ENCODE measurements at places on chromosomes 7 and 10.

DNA sequence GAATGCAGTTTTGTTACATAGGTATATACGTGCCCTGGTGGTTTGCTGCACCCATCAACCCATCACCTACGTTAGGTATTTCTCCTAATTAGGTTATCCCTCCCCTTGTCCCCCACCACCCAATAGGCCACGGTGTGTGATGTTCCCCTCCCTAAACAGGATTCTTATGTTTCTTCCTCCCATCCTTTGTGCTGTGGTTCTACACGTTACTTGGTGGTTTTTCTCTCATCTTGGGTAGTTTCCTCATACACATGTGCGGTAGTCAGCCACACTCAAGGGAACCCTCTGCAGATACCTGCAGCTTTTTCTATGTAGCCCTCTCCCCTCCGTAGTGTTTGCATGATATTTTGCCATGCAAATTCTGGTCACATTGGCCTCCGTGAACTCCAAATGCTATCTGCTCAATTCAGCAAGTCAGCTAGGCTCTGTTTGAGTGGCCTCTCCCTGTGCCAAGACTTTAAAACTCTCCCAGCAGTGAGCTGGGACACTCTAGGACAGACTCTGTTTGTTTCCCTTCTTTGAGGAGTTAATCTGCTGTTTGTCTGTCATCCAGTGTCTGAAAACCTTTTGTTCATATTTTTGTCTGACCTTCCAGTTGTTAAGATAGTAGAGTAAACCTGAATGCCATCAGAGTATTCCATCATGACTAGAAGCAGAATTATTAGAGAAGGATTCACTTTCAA lies 41.0 kb downstream of the RABGEF1 start:
- no peak for DNase-seq

- no peak for DNase-seq
Observed at GRCh38 chr7:70693321-70693685, 438.6 kb upstream of the GALNT17 start.

- DNase-seq = no peak
Observed at GRCh38 chr7:31284106-31284505, 56.4 kb downstream of the NEUROD6 start.

DNA sequence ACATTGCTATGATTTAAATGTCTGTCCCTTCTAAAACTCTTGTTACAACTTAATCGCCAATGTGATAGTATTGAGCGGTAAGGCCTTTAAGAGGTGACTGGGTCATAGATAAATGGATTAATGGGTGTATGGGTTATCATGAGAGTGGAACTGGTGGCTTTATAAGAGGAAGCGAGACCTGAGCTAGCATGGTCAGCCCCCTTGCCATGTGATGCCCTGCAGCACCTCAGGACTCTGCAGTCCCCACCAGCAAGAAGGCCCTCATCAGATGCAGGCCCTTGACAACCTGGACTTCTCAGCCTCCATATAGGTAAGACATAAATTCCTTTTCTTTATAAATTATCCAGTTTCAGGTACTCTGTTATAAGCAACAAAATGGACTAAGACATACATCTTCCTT lies 15.6 kb downstream of the PARP12 start:
- DNase-seq = no peak

GRCh38 chr10:129440247-129440646 lies 26.8 kb upstream of the MGMT start:
- DNase-seq = no peak

DNA sequence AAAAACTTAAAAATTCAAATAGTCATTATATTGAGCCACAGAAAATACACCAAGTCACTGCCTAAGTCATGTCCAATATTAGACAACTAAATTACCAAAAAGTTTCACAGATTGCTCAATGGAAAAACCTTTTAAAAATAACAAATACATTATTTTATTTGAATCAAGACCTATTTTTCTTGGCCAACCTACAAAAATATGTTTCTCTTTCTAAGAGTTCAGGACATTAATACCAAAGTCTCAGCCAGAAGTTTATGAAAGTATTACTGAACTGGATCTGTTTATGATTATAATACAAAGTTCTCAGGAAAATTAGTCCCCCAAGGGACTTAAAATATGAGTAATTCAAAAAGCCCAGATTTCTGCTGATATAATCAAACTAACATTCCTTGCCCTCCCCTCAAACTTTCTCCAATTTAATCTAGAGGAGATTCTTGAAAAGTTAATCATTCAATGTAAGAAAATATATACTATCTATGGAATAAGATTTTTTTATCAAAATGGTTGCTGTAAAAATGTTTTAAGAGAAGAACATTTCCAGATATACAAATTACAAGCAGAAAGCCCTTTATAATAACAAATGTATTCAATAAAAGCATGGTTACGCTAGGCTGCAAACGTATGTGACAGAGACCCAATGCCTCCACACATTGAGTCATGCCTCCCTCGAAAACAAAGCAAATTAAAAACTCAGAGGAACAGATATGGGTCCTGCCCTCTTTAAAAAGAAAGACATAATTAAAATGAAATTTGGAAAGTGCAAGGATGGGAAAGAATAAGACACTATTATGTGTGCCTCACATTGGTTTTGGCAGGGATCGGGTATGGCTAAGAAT lies 381.6 kb downstream of the PARD3 start:
- no peak for DNase-seq

DNA sequence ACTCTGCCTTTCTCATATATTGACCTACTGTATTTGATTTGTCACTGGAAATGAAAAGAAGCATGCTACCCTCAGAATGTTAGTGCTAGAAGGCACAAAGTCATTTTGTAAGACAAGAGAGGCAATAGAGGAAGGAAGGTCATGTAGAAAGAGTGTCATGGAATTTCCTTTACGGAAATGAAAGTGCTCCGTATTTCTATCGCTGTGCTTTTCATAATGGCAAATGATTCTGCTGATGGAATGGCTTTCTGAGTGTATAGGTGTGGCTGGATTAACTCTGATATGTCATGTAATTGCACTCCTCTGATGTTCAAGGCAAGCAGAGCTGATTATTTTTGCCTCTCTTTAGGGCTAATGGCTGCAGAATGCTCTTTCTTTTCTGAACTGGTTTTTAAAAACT lies 15.5 kb upstream of the STEAP4 start:
- DNase-seq = no peak

DNA sequence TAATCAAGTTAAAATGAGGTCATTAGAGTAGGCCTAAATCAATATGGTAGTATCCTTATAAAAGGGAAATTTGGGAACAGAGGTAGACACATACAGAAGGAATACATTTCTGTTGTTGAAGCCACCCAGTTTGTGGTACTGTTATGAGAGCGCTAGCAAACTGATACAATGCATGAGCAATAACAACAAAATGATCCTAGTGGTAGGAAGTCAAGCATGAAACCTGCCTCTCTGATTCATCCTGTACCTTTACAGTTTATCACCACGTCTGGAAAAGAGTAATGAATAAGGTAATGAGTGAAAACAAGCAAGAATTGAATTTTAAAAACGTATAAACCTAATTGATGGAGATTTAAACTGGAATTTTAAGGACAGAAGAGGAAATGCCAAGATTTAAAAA lies 217.2 kb downstream of the PCLO start:
- DNase-seq = no peak

GRCh38 chr7:151993977-151994676 lies 31.3 kb upstream of the GALNT11 start:
- DNase-seq = no peak

DNA sequence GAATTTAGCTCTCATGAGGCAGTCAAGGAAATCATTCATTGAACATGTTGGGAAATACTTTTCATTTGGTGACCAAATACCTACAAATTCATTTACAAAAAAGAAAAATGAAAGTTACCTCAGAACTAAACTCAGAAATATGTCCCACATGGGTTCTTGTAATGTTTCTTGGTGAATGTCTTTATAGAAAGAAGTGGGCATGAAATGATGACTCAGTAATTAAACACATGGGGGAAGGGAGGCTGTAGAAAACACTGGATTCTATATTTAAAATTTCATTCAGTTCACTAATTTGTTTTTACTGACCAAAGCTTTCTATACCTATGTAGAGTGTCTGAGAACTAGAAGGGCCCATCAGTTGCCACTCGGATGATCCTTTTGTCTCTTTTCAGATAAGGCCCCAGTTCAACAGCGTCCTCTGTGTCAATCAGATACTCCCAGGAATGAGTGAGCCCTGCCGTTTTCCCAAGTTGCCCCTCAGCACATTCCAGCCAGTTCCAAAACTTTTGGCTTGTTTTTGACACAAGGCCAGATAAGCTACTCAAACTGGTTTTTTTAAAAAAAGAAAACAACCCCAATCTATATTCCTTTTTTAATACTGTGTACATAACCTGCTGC lies 49.3 kb upstream of the AGBL3 start:
- no peak for DNase-seq

GRCh38 chr7:51455948-51456347 lies 139.3 kb upstream of the COBL start:
- no peak for DNase-seq

GRCh38 chr7:132348341-132348740 lies 227.9 kb downstream of the PLXNA4 start:
- DNase-seq = no peak

DNA sequence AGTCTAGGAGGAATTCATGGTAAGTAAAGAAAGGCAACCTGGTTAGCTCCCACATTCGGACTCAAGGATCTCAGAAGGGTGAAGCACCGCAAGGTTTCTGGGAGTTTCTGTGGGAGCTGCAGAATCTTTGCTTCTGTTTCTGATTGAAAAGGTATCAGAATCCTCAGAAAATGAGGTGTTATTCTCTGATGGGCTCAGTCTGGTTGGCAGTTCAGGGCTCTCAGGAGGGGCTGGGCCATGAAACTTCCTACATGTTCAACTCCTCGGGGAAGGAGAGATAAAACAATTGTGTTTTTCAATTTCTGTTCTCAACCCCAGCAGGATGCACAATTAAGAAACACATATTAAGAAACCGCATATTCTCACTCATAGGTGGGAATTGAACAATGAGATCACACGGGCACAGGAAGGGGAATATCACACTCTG lies 9.1 kb downstream of the OR2A7 start:
- DNase-seq = no peak

- DNase-seq = no peak
Observed at GRCh38 chr10:57798830-57799229, 468.9 kb downstream of the IPMK start.

GRCh38 chr10:25828475-25828874 lies 105.6 kb upstream of the MYO3A start:
- no peak for DNase-seq

- peak; percentile 80 for DNase-seq
Observed at GRCh38 chr7:46848944-46849343, 733.0 kb downstream of the TNS3 start.

GRCh38 chr10:110151467-110151866 lies 55.9 kb upstream of the MXI1 start:
- no peak for DNase-seq

- no peak for DNase-seq
Observed at GRCh38 chr7:101162551-101163278, 2.7 kb downstream of the VGF start.

- DNase-seq = no peak
Observed at GRCh38 chr10:20396701-20397100, 500.4 kb downstream of the NEBL start.

Data from SJSA1 (cell line).